ENCODE measurements at places on chromosomes 1 and 21. TPM values are rescaled to one million over a fixed set of nuclear protein-coding genes. Genes with fewer than 3 reads are reported as not detected.

The DPYD gene
- 51.1 TPM for total RNA-seq

The CFAP107 gene
- total RNA-seq, result not detected

The TFF2 gene
- not detected for total RNA-seq

The GNG12 gene
- total RNA-seq, result not detected

The OR10Z1 gene
- not detected for total RNA-seq

The MAP10 gene
- total RNA-seq, result 3.1 TPM

The PLEKHA6 gene
- total RNA-seq, result 0.89 TPM

The KCNN3 gene
- total RNA-seq, result not detected

The OR2T35 gene
- not detected for total RNA-seq

The PLPP3 gene
- total RNA-seq, result 0.94 TPM

The FMO5 gene
- 1.0 TPM for total RNA-seq

The CGN gene
- total RNA-seq, result 0.81 TPM

The CD34 gene
- not detected for total RNA-seq

The RNU1-1 gene
- total RNA-seq, result 3,866 TPM

The TRIM58 gene
- total RNA-seq, result 0.23 TPM
